ENCODE measurements at places on chromosomes 4 and X.

GRCh38 chr4:33400504-33400903 is 2680.3 kb downstream of the PCDH7 start:
- no peak for DNase-seq

GRCh38 chr4:147955827-147956558 is 224.1 kb downstream of the ARHGAP10 start:
- no peak for DNase-seq

GRCh38 chr4:108492816-108493595 is 127.4 kb upstream of the RPL34 start:
- no peak for DNase-seq

- no peak for DNase-seq
These were observed 127.5 kb upstream of the TLR3 start for GRCh38 chr4:185941461-185941860.

DNA sequence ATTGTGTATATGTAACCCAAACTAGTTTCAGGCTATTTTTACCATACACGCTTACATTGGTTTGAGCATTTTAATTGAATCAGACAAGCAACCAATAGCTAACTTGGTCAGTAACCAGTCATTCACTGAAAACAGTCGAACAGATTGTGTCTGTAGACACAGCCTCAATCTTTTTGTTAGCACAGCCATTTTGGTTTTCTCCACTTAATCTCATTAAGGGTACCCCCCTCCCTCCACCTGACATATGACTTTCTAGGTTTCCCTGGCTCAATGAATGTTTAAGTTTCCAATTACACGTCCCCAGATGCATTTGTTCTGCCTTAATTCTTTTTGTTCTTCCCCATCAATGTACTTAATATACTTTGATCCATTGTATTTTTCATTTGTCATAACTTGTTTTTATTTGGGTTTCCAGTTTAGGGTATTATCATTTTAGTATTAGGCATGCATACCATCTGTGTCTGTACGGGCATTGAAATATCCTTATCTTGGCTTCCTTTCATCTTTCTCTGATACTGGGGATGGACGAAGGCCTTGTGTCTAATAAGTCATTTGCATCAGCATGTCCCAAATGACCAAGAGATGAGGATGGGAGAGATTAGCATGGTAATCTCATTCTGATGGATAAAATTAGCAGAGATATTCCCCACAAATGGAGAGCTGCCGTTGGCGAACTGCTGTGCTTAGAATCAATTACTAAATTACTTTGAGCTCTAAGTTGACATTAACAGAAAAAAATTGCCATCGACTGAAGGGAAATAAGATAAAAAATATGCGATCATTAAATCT is 35.9 kb upstream of the PHOX2B start:
- no peak for DNase-seq

DNA sequence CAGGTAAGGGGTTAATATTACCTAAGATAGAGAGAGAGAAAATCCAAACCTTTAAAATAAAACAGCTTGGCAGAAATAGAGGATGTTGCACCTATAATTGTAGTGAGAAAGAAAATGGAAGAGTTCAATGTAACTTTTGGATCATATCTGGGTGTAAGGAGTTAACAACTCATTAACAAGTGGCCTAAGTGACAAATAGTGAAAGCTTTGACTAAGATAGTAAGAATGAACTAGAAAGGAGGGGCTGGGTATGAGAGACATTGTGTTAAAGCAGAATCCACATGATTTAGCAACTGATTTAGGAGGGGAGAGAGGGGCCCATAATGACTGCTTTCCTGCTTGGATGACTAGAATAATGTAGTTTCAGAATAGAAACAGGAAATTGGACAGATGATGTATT is 761.0 kb downstream of the IL1RAPL1 start:
- no peak for DNase-seq

- no peak for DNase-seq
These were observed 174.5 kb upstream of the C1QTNF7 start for GRCh38 chr4:15253349-15253748.

DNA sequence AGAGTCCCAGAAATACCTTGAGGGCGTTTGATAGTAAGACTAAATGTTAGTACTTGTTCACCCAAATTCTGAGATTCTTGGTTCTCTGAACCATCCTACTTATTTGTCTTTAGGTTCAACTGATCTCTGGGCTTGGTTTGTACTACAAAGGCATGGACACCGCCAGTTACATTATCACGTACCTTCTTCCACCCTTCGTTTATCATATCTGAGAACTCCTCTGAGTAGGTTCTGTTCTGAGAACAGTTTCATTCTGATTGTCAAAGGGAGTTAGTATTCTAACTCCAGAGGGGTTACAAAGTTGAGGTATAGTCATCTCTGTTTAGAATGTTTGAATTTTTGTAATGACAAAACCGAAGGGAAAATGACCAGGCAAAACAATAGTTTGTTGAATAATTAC is 19.3 kb downstream of the ZFX start:
- no peak for DNase-seq

- no peak for DNase-seq
These were observed 1.7 kb upstream of the USP53 start for GRCh38 chr4:119210775-119211174.

DNA sequence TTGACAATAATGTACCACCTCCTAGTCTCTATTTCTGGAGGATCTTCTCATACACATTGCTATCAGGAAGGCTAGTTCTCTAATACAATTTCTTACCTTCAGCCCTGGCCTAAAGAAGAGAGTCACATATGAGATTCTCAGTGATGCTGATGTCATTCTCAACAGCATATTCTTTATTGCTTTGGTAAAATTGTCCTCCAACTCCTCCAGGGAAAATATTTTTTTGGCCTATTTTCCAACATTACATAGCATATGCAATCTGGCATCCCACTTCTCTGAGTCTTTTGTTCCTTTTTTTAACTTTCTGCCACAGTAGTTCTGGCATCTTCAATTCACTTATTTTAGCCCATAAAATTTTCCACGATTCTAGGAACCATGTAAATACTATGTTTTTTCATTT is 2363.1 kb downstream of the ARAP2 start:
- no peak for DNase-seq

DNA sequence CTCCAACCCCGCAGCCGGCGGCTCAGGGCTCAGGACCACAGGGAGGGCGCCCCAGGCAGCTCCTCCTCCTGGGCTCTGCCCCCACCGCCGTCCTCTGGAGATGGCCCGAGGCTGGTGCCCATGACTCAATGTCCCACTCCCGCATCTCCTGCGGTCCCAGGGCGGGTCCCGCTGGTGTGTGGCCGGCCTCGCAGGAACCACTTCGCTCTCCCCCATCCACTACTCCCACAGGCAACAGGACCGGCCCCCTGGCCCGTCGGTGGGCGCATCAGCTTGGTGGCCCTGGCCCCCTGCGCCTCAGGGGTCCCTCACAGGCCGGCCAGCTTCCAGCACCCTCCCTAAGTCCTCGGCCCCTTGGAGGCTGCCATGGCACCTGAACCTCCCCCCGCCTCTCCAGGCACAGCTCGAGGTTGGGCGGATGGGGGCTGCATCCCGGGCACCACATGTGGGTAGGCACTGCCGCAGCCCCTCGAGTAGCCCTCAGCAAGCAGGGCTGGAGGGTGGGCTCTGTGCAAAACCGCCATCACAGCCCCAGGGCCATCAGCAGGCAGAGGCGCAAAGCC is 22.8 kb upstream of the SPON2 start:
- no peak for DNase-seq

GRCh38 chrX:155389634-155390033 is 7.7 kb downstream of the F8A2 start:
- DNase-seq = no peak

GRCh38 chr4:176638992-176639391 is 153.7 kb downstream of the VEGFC start:
- DNase-seq = no peak

- DNase-seq = peak; percentile 5
These were observed 97.8 kb upstream of the ANK2 start for GRCh38 chr4:112951362-112952312.

DNA sequence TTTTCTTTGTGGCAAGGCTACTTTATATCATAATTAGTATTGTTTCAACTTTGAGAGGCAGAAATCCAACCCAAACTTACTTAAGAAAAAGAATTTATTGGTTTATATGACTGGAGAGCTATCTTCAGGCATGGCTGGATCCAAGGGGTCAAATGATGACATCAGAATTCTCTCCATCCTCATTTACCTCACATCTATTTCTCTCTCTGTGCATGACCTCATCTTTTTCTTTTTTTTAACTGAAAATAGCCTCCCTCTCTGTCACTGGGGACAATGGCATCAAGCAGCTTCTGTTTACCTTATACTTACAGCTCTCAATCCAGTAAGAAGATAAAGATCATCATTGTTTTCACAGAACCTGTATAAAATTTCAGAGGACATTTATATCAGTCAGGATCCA is 12.0 kb upstream of the EXOC1L start:
- no peak for DNase-seq

DNA sequence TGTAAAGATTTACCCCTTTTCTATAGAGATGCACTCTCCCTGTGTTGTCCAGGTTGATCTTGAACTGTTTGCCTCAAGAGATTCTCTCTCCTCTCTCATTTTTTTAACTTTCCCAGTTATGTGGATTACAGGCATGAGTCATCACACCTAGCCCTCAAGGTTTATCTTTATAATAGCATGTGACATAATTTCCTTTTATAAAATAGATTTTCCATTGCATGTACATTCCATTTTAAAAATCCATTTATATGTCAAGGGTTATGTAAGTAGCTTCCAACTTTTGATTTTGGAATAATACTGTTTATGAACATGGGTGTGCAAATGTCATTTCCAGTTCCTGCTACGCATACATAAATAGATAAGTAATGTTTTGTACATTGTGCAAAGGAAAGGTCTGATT is 20.6 kb downstream of the ZNF721 start:
- no peak for DNase-seq

GRCh38 chr4:87220094-87220822 is at the start of gene KLHL8:
Gene KLHL8 (minus strand): TSS chr4:87220618. CDS start chr4:87195539, 25,079 bp downstream.
- DNase-seq = peak; percentile 62

DNA sequence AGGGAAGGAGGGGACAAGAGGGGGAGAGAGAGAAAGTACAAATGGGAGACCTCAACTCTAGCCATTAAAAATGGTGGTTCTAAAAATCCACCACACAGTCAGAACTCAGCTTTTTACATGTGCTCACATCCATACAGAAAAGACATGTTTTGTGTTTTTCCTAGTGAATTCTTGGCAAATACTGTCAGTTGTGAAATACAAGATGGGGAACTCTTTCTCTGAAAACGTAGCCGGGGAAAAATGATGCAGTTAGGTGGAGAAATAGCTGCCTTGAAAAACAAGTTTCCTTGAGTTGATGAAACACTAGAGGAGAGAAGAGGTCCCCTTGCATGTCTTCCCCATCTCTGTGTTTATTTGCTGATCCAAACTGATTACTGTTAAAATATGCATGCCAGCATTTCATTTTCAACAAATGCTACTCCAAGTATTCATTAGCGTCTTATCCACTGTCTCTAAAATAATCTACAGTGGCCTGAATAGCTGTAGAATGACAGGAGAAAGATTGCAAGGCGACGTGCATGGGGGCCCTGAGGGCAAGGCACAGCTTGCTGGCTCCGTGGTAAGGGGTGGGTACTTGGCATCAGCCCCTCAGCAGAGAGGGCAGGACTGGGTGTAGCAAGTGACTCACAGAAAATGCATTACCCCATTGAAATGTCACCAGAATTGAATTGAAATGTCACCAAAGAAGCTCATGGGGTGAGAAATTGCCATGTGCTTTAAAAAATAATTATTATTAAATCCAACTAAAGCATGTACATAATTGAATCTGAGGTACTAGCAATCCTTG is 48.1 kb upstream of the TBL1X start:
- DNase-seq = no peak

- DNase-seq = no peak
These were observed 61.5 kb upstream of the FAM241A start for GRCh38 chr4:112083587-112084347.

DNA sequence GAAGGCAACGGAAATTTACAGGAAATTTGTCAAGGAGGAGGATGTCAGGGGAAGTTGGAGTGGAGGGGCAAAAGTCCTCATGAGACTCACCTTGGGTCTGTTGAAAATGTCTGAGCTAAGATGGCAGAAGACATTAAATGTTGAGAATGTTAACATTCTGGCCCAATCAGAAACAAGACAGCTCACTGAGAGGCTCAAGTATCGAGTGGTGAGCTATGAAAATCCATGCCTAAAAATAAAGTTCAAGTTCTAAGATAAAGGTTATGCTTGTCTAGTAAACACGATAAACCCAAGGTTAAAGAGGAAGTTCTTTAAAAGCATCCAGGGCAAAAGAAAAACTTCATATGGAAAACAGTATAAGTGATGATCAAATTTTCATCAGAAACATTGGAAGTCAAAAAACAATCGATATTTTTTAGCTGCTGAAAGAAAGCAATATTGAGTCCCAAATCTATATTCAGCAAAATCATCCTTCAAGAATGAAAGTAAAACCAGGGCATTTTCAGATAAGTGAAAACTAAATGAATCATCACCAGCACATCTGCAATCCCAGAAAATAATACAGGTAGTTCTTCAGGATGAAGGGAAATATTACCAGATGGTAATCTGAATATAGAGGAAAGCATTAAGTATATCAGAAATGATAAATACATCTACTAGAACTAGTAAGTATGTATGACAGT is 462.4 kb downstream of the TLL1 start:
- DNase-seq = no peak

DNA sequence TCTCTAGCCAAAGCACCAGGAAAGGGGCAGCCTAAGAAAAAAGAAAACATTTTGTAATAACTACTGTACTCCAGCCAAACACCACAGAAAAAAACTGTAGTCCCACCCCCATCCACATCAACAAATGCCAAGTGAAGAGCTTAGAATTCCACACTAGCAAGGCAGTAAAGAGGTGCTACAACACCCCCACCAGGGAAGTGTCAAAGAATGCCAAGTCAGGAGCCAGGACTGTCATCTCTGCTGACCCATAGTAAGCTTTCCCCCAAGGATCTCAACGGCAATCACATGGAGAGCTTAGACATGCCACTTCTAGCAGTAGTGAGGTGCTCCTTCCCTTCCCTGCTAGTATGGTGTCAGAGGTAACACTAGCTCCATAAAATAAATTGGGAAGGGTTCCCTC is 34.4 kb upstream of the CCDC160 start:
- no peak for DNase-seq

DNA sequence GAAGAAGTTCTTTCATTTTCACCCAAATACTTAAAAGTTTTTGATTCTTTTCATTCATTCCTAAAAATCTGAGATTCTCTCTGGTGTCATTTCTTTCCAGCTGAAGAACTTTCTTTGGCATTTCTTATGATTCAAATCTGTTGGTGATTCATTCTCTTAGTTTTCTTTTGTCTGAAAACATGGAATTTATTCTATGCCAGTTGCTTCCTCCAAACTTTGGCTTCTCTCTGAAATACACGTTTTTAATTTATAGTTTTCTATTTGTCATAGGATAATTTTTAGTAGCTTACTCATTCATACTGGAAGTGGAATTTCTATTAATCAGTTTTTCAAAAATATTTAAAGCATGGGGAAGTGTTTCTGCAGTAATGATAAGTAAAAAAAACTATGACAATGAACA is 1012.0 kb downstream of the RPA4 start:
- DNase-seq = no peak

All from NCI-H510A treated with DMSO at 0.1 percent for 48 hours (cell line).